ENCODE measurements at places on chromosomes 11 and 22. TPM values are rescaled to one million over a fixed set of nuclear protein-coding genes. Genes with fewer than 3 reads are reported as not detected.

The SPDYC gene
- total RNA-seq = not detected

The NXF1 gene
- 9.7 TPM for total RNA-seq

The PRG3 gene
- total RNA-seq = not detected

The ARFIP2 gene
- 59.4 TPM for total RNA-seq

The ARHGAP20 gene
- total RNA-seq = 6.7 TPM

The CAPN5 gene
- 9.5 TPM for total RNA-seq

The TRMU gene
- total RNA-seq = 26.5 TPM

The PHF21B gene
- not detected for total RNA-seq

The JAML gene
- not detected for total RNA-seq

The TECTA gene
- total RNA-seq = 0.28 TPM

The CRYBB2 gene
- not detected for total RNA-seq

The GPHA2 gene
- not detected for total RNA-seq

The SGSM1 gene
- 0.09 TPM for total RNA-seq

The HTR3B gene
- total RNA-seq = not detected

The TMEM86A gene
- total RNA-seq = 0.83 TPM

The EHF gene
- 0.09 TPM for total RNA-seq

The TRIM49 gene
- not detected for total RNA-seq

The TNKS1BP1 gene
- 99.4 TPM for total RNA-seq

The GDPD4 gene
- total RNA-seq = not detected

The CDC42EP2 gene
- total RNA-seq = 15.0 TPM

The PDXP gene
- total RNA-seq = 3.6 TPM

The MMP10 gene
- 1.2 TPM for total RNA-seq

The CST6 gene
- total RNA-seq = not detected

The SMCO4 gene
- total RNA-seq = 8.0 TPM

The SERHL2 gene
- total RNA-seq = 4.4 TPM

The OR8D1 gene
- not detected for total RNA-seq

The LZTR1 gene
- 38.7 TPM for total RNA-seq

The DEUP1 gene
- total RNA-seq = not detected

The JOSD1 gene
- 40.2 TPM for total RNA-seq

The HEPHL1 gene
- total RNA-seq = 0.14 TPM

The GRAMD1B gene
- total RNA-seq = 0.71 TPM

The THY1 gene
- total RNA-seq = 200 TPM

The TRIM3 gene
- total RNA-seq = 12.2 TPM

The PRR5L gene
- 6.3 TPM for total RNA-seq

The APOL6 gene
- 32.1 TPM for total RNA-seq

The PAX6 gene
- total RNA-seq = not detected

Data from smooth muscle cell of bladder (primary cell).